ENCODE measurements at places on chromosomes 12 and 14. TPM values are rescaled to one million over a fixed set of nuclear protein-coding genes. Genes with fewer than 3 reads are reported as not detected.

The TMBIM4 gene
- total RNA-seq: 48.7 TPM

The ZNF891 gene
- total RNA-seq: 0.89 TPM

The BMP4 gene
- 2.1 TPM for total RNA-seq

The GPR84 gene
- total RNA-seq: not detected

The AMN gene
- 0.30 TPM for total RNA-seq

The RTL1 gene
- total RNA-seq: under 0.01 TPM

The LTB4R gene
- 0.78 TPM for total RNA-seq

The SLC5A8 gene
- not detected for total RNA-seq

The CPNE8 gene
- 3.6 TPM for total RNA-seq

The LBHD2 gene
- total RNA-seq: not detected

The IQSEC3 gene
- 0.59 TPM for total RNA-seq

The NPAS3 gene
- total RNA-seq: 0.32 TPM

The ART4 gene
- 6.5 TPM for total RNA-seq

The KLRG1 gene
- 1.1 TPM for total RNA-seq

The TNFAIP2 gene
- total RNA-seq: 161 TPM

The ARMH4 gene
- total RNA-seq: 11.3 TPM

The PRH2 gene
- 0.28 TPM for total RNA-seq

The LALBA gene
- not detected for total RNA-seq

The CIROP gene
- not detected for total RNA-seq

The CLEC4D gene
- total RNA-seq: not detected

The DTX3 gene
- total RNA-seq: 22.9 TPM

The CD163 gene
- not detected for total RNA-seq

The TCL1B gene
- not detected for total RNA-seq

Measured in smooth muscle cell of the umbilical artery (primary cell).